ENCODE measurements at places on chromosomes 5 and 9.

DNA sequence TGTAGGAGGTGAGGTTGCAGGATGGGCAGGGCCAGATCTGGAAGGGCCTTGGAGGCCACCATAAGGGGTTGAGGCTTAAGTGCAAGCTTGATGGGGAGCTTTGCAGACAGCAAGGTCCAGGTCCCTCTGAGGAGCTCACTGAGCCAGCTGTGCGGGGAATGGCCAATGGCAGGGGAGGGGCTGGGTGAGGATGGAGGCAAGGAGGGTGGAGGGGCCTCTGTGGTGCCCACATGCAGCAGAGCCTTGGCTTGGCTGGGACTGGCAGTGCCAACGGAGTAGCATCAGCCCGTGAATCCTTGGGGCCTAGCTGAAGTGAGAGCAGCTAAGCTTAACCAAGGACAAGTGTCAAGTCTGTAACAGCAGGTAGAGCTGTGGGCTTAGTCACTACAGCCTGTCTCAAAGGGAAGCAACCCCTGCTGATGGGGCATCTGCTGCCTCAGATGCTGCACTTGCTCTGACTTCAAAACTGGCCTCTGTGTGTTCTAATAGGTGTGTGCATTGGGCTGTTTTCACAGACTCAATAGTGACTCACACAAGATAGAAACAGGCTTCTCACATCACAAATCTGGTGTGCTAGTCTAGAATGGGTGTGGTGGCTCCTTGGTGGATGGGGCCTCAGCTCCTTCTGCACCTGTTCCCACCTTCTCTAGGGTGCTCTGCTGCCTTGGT lies 16.3 kb downstream of the GALNT12 start:
- DNase-seq: no peak

- no peak for DNase-seq
Measured at GRCh38 chr5:59117320-59117719, 534.4 kb downstream of the RAB3C start.

- no peak for DNase-seq
Measured at GRCh38 chr5:61435368-61435767, 103.3 kb downstream of the ZSWIM6 start.

- DNase-seq: no peak
Measured at GRCh38 chr9:135263511-135263910, 176.0 kb downstream of the OLFM1 start.

- DNase-seq: no peak
Measured at GRCh38 chr9:90774682-90775081, 26.9 kb upstream of the SYK start.

- no peak for DNase-seq
Measured at GRCh38 chr5:84080908-84081307, 303.8 kb downstream of the EDIL3 start.

- no peak for DNase-seq
Measured at GRCh38 chr5:147170603-147171002, 64.2 kb upstream of the STK32A start.

GRCh38 chr5:176446028-176446665 lies 2.0 kb upstream of the FAF2 start:
- no peak for DNase-seq

DNA sequence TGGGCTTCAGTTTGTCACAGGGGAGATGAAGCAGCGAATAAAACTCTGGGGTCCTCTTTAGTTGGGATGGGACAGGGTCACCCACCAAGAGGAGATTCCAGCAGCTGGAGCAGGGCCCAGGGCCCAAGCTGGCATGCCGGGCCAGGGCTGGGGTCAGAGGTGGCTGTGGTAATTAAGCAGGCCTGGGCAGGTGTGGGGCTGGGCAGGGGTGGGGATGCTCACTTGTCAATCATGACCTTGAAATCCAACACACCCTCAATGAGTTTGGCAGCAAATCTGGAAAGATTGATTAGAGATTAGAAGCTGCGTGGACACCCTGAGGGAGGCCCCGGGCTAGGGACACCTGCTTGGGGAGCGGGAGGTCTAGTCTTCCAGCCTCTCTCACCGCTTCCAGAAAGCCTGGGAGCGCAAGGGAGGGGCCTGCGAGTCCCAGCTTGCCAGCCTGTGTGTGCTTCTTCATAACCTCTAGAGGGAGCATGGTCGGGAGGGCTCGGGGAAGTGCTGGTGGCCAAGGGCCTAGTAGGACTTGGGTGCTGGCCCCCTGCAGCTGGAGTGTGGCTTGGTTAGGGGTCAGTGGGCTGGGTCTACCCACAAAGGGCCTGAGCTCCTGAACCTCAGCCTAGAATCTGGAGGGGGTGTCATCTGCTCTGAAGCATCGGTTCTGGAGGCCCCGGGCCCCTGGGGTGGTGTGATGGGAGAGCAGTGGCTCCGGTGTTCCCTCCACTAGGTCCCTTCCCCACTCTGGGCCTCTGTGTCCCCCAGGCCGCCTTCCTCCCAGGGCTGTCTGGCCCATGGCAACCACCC lies 7.6 kb downstream of the CRAT start:
- peak; percentile 78 for DNase-seq

DNA sequence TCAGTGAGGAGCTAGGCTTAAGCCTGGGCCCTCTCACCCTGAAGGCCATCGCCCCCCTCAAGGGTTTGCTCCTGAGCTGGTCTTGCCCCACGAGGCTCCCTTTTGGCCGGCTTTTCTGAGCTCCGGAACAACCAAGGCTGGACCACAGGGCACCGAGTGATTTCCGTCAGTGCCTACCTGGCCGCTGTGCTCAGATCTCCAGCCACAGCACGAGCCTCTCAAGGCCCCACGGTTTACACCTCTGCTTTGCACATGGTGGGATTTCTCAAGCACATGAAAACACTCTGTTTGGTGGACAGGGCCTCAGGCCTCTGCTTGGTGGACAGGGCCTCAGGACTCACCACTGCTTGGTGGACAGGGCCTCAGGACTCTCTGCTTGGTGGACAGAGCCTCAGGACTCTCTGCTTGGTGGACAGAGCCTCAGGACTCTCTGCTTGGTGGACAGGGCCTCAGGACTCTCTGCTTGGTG lies 15.8 kb downstream of the CLPTM1L start:
- no peak for DNase-seq

DNA sequence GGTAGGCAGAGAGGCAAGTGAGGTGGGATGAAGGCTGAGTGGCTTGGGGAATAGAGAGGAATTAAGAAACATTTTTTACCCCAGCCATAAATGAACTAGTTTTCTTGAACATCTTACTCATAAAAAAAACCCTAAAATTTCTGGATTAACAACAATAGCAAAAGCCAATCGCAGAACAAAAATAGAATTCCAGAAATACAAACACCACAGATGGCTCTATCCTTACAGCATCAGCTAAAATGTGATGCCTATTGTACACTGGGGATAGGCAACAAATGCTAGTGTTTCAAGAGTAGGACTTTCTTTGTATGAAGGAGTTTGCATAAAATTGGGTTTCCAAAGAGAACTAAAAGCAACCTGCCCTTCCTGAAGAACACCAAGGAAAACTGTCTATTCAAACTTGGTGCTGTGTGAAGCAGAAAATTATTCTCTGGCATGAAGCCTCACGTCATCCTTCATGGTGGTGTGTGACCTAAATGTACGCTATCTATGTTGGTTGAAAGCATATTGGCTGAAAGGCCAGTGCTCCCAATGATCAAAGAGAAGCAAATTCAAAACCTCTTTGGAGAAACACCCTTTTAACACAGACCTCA lies 82.9 kb downstream of the JAKMIP2 start:
- no peak for DNase-seq

GRCh38 chr9:69079186-69079585 lies 43.6 kb downstream of the FXN start:
- DNase-seq: no peak

DNA sequence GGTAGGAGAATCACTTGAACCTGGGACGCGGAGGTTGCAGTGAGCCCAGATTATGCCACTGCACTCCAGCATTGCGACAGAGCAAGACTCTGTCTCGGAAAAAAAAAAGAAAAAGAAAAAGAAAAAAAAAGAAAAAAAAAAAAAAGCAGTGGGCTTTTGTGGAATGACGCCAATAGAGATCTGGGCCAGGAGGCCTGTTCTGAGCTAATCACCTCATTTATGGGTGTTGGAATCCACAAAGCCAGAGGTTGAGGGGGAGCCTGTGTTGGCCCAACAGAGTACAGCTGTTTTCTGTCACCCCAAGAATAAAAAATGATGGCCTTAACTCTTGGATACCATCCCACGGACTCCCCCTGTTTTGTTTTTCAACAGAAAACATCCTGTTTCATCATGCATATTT lies 18.5 kb downstream of the OSTF1 start:
- DNase-seq: no peak

- DNase-seq: no peak
Measured at GRCh38 chr5:76556511-76557221, 66.5 kb downstream of the F2RL2 start.

DNA sequence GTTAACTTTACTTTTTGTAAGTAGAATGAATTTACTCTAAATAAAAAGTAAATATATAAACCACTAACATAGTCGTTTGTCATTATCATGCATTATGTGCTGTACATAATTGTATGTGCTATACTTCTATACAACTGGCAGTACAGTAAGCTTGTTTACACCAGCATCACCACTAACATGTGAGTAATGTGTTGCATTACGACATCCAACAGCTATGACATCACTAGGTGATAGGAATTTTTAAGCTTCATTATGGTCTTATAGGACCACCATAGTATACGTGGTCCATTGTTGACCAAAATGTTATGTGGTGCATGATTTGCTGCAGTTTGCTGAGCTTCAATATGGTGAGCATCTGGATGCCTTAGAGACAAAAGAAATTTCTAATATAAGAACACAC lies 819.1 kb upstream of the GRAMD2B start:
- no peak for DNase-seq

GRCh38 chr5:136028782-136029742 lies at the start of gene TGFBI:
Gene TGFBI (plus strand): TSS chr5:136028988. CDS start chr5:136029056, 68 bp downstream.
- peak; percentile 87 for DNase-seq

- DNase-seq: no peak
Measured at GRCh38 chr9:1083325-1083913, 33.3 kb downstream of the DMRT2 start.

- no peak for DNase-seq
Measured at GRCh38 chr5:173479711-173480110, 136.7 kb downstream of the BOD1 start.

DNA sequence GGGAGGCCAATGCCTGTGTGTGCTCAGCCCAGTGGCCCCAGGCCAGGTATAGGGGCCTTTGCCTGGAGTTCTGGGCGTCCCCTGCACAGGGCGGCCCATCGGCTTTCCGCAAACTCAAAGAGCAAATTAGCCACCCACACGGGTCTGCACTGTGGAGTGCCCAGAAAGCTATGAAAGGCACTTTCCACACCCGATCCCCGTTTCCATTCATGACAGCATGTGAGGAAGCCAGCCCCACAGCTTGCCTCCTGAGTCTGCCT lies 5.2 kb downstream of the DBH start:
- no peak for DNase-seq

DNA sequence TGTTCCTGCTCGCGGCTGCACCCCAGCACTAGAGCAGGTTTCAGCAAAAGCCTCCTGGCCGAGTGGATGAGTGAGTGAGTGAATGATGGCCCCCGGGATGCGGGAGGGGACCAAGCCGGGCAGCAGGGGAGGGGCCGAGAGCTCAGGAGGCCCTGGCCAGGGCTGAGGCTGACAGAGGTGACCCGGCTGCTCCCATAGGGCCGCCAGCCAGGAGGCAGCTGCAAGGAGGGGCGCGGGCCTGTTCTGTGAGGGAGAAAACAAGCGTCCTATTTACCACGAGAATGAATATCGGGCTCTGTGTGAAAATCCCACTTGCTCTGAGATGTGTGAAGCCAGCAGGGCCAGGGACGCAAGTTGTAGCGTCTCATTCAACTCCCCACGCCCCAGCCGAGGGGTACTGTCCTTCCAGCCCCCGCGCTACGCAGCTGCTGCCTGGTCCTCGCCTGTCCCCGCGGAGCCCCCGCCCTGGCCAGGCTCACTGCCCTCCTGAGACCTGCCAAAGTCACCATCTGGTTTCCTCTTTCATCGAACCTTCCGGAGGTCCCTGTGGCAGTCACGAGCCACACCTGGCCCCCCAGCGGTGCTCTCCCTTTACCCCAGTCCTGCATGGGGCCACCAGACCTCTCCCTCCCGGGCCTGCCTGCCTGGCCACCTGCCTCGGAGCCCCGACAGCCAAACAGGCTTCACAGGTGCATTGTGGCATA lies 38.8 kb downstream of the RASGEF1C start:
- no peak for DNase-seq

DNA sequence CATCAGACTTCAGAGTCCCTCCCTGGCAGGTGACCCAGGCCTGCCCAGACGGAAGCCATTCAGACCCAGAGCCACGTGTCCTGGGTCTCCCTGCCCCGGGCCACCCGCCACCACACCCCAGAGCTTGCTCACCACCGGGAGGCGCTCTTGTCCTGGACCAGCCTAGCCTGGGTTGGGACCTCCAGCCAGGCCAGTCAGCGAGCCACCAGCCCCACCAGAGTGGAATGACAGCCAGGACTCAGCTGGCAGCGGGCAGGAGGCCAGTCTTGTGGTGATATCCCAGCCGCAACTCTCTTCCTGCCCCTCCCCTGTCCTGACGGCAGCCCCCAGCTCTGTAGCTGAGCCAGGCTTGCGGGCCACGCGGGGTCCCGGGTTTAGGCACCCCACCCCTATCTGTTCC lies 1.7 kb upstream of the PTGDS start:
- DNase-seq: peak; percentile 50

- no peak for DNase-seq
Measured at GRCh38 chr9:106918825-106919509, 56.0 kb downstream of the ZNF462 start.

- peak; percentile 33 for DNase-seq
Measured at GRCh38 chr5:77180167-77181081, 30.1 kb upstream of the PDE8B start.

DNA sequence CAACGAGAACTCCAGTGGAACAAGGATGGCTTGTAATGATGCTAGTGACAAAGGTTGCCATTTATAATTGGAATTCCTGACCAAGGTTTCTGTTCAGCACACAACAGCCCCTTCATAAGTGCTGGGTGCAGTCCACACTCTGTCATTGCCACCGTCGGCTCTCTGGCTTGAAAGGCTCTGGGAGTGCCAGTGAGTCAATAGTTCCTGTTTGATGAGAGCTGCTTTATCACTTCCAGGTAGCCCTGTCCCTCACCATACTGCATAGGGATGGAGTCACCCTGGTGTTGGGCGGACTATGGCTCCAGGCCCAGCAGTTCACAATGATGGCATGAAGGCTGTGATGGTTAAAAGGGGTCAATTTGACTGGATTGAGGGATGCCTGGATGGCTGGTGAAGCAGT lies 34.6 kb upstream of the SEMA4D start:
- DNase-seq: no peak

DNA sequence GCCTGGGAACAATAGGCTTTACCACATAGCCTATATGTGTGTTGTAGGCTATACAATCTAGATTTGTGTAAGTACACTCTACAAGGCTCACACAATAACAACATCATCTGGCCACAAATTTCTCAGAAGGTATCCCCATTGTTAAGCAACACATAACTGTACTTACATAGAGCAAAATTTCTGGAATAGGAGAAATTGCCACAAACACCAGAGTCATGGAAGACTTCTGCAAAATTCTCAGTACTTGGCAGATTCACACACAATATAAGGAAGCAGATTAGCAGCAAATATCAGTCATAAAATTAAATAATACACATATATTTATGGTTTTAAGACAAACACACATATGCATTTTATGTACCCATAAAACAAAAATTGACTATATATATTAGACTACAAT lies 16.4 kb downstream of the GNAQ start:
- DNase-seq: no peak

- DNase-seq: no peak
Measured at GRCh38 chr5:139137697-139138096, 60.5 kb downstream of the SIL1 start.

- no peak for DNase-seq
Measured at GRCh38 chr9:2725126-2725525, 7.8 kb downstream of the KCNV2 start.

- DNase-seq: no peak
Measured at GRCh38 chr5:152864447-152864846, 459.4 kb upstream of the NMUR2 start.
